ENCODE measurements at places on chromosomes 1 and 21.

- no peak for DNase-seq
Measured at GRCh38 chr1:202689493-202690342, 20.5 kb downstream of the SYT2 start.

DNA sequence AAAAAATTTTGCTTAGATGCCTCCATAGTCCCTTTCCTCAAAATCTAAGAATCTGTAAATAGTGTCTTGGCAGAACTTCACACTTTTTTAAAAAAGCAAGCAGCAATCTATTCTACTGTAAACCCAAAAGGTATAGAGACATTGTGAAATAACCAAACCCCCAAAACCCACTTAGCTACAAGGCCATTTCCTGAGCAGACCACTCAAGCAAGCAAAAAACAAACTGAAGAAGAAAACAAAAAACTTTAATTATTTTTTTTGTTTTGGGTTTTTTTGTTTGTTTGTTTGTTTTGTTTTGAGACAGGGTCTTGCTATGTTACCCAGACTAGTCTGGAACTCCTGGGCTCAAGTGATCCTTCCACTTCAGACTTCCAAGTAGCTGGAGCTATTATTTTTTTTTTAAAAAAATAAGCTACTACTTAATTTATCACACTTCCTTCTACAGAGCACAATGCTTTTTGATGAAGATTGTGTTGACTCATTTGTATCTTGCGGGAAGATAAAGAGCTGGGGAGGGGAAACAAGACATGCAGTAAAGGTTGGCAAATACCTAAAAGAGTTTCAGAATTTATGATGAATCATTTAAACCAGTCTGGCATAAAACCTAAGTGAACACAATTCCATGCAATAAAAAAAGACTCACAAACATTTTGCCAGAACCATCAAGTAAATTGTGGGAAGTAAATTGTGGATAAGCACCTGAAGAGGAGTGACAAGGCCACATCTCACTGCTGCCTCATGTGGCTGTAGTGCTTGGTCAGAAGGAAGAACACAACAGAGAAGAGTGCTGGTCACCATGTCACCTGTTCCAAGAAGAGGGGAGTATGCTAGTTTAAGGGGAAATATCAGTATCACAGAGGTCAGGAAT lies 2.7 kb upstream of the PTPN22 start:
- DNase-seq: no peak

DNA sequence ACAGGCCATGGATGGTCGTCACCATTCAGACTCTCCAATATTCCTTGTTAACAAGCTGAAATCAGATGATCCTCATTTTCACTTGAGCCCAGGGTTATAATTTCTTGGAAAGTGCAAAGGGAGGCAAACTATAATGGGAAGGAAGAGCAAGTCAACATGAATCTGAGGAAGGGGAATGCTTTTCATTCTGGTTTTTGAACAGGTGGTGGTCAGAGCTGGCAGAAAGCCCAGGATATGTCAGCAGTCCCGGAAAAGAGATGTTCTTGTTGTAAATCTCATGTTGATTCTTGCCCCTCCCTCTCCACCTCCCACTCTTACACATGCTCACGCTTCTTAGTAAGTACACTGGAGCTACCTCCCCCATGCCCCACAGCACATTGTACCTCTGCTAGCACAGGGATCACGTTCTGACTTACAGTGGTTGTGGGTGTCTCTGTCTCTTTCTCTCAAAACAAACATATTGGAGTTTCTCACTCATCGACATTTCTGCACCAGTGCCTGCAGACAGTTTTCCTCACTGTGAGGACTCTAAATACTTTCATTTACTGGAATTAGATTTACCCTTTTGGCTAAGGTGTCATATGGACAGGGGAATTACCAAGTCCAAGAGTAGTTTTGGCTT lies 77.6 kb downstream of the XCL2 start:
- no peak for DNase-seq

GRCh38 chr1:2135441-2135841 lies 59.1 kb downstream of the FAAP20 start:
- DNase-seq: peak; percentile 35

DNA sequence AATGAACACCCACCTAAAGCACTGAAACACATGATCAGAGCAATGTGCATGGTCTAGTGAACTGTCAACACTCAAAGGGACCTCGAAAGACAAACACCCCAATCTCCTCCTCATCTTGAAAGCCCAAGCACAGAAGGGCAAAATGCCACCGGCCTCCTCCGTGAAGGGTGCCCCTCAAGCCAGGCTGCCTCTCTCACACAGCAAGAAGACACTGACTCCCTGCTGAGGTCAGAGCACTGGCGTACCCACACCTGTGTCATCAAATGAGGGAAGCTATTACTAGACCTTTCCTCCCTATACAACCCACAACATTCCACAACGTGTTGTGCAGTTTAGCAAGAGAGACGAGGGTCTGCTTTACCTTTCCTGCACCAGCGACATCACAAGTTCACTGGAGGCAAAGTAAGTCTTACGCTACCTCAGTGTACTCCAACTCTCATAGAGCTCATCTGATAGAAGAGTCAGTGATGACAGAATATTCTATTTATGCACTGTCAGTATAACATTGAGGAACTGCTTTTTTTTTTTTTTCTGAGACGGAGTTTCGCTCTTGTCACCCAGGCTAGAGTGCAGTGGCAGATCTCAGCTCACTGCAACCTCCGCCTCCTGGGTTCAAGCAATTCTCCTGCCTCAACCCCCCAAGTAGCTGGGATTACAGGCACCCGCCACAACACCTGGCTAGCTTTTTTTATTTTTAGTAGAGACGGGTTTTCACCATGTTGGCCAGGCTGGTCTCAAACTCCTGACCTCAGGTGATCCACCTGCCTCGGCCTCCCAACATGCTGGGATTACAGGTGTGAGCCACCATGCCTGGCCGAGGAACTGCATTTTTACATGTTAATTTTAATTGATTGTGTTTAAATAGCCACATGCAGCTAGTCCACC lies 3.3 kb downstream of the SH3BP5L start:
- DNase-seq: no peak

DNA sequence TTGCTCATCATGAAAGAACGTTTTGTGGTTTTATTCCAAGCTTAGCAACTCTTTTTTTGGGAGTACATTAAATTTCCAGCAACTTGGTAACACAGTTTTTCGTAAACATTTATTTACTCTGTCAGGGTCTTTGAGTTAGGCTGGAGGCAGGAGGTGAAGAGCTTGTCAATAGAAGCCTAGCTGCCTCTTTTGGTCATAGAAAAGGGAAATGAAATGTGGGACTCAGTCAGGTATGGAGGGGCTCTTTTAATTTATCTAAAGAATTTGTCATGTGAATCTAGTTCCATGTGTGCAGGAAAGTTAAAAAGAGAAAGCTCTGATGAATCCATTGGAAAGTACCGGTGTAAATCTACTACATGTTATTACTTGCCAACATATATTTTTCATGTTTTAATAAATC lies 45.9 kb upstream of the PRMT6 start:
- no peak for DNase-seq

- no peak for DNase-seq
Measured at GRCh38 chr1:119874186-119874585, 22.1 kb downstream of the ADAM30 start.

GRCh38 chr1:164780111-164780812 lies 221.3 kb downstream of the PBX1 start:
- no peak for DNase-seq

- peak; percentile 38 for DNase-seq
Measured at GRCh38 chr1:48916130-48917069, 139.7 kb upstream of the BEND5 start.

DNA sequence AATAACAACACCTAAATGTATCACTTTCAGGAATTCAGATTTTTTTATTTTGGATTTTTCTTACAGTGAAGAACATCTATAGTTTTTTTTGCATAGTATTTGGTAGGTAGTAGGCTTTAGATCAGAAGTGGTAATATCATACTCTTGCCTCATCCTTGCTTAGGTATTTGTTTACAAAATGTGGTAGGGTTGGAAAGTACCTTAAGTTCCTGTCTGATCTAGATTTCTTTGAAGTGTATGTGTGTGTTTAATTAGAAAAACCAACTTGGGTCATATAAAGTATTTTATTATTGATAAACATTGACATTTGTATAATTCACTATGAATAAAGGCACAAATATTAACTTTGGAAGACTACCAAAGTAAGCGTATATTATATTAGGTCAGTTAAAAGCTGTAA lies 85.3 kb upstream of the GPR88 start:
- DNase-seq: no peak

DNA sequence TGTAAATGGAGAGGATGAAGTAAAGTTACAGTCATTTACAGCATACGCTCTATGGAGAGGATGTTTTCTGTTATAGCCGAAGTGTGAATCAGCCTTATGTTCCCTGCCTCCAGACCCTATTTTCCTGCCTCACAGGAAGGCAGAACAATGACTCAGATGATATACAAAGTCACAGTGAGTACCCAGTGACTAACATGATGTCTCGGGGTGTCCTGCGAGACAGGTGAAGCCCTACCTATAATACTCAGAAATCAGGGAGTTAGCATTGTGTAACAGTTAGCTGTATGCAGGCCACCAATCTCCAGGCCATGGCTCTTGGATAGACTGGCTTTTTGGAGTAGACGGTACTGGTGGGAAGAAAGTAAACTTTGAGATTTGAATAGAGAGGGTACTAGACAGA lies 55.6 kb upstream of the FBXO28 start:
- DNase-seq: no peak

- DNase-seq: peak; percentile 59
Measured at GRCh38 chr21:34180826-34181359, 107.5 kb downstream of the MRPS6 start.

DNA sequence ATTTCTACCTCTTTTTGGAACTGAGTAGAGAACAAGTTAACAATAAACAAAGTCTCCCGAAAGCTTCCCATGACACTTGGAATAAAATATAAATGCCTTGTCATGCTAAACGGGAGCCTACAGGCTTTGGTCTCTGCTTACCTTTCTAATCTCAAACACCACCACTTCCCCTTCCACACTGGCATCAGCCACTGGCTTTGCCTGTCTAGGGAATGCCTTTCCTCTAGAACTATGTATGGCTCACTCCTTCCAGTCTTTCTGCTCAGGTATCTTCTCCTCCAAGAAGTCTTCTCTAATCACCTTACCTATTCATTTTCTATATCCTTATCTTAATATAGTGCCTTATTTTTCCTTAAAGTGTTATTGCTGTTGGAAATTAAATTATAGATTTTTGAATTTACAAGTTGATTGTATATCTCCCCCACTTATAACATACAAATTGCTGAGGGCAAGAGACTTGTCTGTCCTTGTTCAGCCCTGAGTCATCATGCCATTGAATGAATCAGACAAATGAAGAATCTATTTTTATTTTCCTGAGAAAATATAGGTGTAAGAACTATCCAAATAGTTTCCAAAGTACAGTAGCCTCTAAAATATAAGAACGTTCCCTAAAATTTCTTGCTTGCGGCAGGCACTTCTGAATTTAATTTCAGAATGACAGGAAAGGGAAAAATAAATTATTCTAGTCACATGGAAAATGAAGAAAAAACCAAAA lies 119.2 kb downstream of the TM2D1 start:
- DNase-seq: no peak

- DNase-seq: no peak
Measured at GRCh38 chr1:59331686-59332620, 35.1 kb downstream of the FGGY start.

GRCh38 chr1:30680429-30680828 lies 43.0 kb downstream of the MATN1 start:
- DNase-seq: no peak

DNA sequence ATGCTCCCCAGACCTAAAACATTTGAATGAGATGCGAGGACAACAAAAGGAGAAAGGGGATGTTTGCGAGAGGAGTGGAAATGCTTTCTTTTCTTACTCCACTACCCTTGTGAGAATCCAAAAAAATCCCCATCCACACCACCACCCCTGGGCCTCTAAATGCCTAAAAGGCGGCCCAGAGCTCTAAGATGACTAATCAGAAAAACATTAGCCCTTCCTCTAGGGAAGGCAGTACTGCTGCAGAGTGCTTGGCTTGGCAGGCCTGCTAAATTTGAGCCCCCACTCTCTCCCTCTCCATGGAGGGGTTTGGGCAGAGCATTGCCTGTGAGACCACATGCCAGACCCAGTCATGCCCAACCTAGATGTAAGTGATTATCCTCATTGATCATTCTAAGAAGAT lies 347.9 kb downstream of the USH2A start:
- no peak for DNase-seq

- no peak for DNase-seq
Measured at GRCh38 chr1:89633248-89633799, 404 bp downstream of the LRRC8C start.

DNA sequence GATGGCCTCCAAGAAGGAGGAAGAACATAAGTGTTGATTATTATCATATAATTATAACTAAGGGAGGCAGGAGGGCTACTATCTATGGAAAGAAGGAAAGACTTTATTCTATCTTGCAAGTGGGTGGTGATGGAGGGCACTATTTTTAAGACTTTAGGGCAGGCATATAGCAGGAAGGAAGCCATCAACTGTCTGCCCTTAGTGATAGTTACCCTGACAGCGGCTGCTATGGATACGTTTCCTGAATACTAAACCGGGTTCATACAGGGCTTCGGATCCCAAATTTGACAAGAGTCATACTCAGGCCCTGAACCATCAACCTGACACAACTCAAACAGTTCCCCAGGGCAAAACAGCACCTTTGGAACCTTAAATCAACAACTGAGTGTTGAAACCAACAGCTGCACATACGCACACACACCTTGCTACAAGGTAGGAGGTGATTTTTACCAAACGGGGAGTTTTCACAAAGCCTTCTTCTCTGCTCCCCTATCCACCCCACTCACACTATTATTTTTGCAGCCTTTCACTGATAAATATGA lies 397.2 kb downstream of the OMA1 start:
- no peak for DNase-seq

- DNase-seq: no peak
Measured at GRCh38 chr21:42665026-42665425, 11.6 kb downstream of the PDE9A start.

DNA sequence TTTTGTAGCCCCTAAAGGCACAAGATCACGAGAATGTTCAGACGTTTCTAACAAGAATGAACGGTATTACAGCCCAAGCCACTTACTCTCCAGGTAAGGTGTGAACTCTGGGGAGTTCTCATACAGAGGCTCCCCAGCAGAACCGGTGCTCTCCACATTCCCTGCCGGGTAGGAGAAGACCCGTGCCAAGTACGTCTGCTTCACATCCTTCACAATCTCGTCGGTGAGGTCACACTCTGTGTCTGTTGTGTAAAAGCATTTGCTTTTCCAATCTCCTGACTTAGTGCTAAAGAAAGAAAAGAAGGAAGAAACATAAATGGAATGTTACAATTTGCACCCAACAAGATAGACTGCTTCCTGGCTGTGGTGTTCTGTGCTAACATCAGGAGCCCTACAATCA lies 5.7 kb downstream of the F3 start:
- DNase-seq: no peak

GRCh38 chr1:172356620-172357019 lies 63.9 kb upstream of the C1orf105 start:
- no peak for DNase-seq

GRCh38 chr1:8430476-8430875 lies 112.6 kb downstream of the SLC45A1 start:
- DNase-seq: no peak
